ENCODE measurements at places on chromosomes 2 and 18.

DNA sequence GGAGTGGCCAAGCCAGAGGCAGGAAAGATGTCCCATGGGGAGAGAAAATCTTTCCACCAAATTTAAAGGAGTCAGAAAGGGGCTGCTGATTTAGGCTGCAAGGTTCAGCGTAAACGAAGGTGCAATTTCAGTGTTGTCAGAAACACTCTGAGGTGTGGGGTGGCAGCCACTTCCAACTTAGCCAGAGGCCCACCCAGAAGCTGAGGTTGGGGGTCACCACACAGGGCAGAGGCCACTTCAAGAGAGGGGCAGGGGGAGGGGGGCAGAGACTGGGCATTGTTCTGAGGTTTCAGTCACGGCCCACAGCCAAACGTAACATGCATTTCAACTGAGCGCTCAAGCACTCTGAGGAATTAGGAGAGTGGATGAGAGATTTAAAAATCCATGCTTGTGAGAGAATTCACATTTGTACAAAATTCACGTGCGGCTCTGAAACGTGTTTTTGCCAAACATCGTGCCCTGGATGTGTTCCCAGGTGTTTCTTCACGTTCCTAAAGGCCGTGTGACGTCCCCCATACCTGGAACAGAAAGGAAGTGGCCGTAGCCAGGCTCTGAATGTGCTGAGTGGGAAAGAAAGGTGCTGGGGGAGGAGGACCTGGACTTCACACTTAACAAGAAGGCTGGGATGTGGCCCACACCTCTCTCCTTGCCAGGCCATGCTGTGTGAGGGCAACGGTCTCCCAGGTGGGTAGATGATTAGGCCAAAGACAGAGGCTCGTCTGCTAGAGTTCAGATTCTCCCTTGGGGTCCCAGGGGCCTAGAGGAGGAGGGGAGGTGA lies 19.5 kb upstream of the BOK start:
- no peak for DNase-seq

- DNase-seq: no peak
These were observed 96.7 kb downstream of the DGKD start for GRCh38 chr2:233450864-233451575.

- DNase-seq: no peak
These were observed 42.5 kb upstream of the IL1R2 start for GRCh38 chr2:101949304-101949703.

DNA sequence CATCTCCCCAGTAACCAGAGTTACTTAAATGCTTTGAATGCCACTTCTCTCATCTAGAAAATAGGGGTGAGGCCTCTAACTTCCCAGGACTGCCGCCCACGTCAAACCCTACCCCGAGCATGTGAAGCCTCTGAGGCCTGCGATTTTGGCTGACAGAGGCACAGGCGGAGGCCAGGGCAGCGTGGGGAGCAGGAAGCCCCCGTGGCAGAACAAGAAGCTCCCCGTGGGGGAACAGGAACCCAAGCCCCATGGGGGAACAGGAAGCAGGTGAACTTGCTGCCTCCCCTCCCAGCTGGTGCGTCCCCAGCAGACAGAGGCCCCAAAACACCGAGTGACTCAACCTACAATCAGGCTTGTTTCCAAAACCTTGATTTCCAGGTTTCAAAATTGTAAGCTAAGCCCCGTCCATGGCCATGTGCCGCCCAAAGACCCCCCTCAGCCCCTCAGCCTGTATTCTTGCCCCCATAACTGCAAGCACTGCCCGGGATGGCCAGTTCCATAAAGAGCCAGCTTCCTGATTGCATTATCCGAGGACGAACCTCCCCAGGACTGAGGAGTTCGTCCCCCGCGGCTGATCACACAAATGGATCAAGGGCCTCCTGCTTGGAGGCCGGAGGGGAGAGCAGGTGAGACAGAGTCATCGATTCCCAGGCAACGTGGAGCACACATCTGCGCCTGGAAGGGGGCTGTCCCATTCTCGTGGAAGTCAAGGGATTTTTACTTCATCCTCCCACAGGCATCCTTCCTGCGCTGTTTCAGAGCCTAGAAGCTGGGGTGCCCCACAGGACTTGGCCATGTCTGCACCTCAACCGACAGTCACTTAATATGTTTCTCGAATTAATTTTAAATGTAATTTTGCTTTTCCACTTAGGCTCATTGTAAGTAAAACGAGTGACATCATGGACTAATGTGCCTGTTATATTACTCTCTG lies 36.3 kb upstream of the CTDP1 start:
- no peak for DNase-seq

DNA sequence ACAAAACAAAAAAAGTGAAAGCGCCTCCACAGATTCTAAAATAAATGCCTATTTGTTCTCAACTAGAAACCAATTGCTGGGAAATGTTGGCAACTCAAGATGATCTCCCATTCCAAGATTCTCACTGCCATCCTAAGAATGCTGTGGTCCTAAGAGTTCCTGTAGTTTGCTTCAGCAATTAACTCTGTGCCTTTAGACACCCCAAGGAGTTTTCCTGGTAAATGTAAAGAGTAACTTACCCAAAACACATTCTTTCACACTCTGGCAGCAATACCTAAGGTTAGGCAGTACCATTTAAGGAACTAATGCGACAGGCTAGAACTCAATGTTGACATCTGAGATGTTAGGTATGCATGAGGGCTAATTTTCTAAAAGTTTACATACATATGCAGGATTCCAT lies 58.8 kb upstream of the TANK start:
- no peak for DNase-seq

DNA sequence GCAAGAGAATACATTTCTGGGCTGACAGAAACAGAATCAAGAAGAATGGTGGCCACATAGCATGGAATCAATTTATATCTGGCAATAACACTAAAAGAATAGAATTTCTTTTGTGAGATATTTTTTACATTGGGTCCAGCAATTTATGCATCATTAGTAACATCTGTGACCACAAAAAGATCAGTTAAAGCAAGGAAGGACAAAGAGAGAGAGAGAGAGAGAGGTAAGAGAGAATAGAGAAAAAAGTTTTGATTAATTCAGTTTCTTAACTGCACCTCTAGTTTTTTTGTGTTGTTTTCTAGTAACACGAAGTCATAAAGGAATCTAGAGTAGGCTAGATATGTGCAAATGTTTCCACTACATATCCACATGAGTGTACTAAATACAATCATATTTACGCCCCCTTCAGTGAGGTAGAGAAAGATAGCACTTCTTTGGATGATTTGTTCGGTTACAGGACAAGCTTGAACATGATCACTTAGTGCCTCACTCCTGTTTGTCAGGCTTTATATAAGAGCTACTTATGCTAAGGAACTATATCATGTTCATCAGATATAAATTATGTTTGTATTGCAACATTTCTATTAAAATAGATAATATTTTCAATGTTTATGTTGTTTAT lies 247.4 kb upstream of the COL3A1 start:
- no peak for DNase-seq

- DNase-seq: no peak
These were observed 97.6 kb downstream of the EPB41L5 start for GRCh38 chr2:120110507-120110906.

GRCh38 chr18:48997985-48998831 lies 47.4 kb upstream of the SMAD7 start:
- no peak for DNase-seq

- no peak for DNase-seq
These were observed 26.9 kb upstream of the YWHAQ start for GRCh38 chr2:9657731-9658130.

GRCh38 chr2:7725171-7725849 lies 808.1 kb downstream of the RNF144A start:
- no peak for DNase-seq

DNA sequence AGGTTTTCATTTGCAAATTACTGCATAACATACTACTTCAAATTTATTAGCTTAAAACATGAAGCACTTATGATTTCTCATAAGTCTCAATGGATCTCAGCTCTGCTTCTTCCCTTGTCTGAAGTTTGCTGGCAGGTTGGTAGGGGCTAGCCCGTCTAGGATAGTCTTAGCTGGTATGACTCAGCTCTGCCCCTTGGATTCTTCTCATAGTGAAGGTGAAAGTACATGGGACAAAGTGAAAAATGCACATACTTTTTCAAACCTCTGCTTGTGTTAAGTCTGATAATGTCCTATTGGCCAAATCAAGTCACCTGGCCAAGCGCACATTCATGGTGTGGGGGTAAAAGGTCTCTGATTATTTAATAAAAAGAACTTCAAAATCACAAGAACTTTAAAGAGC lies 184.8 kb upstream of the VWC2L start:
- DNase-seq: no peak

GRCh38 chr2:181457121-181457740 lies at the start of gene ITGA4:
ITGA4 (plus strand) TSS chr2:181457386; CDS start chr2:181457655, 269 bp downstream.
- peak; percentile 79 for DNase-seq
